SK-N-DZ (cell line): ENCODE measurements at places on chromosomes 13 and 19.

DNA sequence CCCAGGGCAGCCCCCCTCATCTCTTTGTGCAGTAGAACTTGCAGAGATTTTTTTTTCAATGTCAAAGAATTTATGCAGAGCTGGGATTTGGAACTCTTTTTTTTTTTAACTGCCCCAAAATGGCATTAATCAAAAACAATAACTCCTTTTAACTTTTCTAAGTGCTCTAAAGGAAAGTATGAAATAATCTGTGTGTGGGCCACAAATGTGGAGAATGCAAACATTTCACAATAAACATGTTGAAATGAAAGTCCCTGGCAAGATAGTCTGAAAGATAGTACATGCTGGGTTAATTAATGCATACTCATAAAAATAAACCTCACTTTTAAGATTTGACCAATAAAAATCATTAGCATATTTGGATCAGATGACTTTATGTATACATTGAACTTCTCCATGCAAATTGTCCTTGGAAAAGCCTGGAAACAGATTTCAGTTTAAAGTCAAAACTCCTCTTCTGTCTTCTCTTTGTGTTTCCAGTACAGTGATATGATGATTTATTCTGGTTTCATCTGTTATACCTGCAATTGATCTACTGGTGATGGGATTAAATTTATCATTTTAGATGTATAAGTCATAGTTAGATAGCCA lies 30.5 kb upstream of the ZNF536 start:
- DNase-seq = no peak

DNA sequence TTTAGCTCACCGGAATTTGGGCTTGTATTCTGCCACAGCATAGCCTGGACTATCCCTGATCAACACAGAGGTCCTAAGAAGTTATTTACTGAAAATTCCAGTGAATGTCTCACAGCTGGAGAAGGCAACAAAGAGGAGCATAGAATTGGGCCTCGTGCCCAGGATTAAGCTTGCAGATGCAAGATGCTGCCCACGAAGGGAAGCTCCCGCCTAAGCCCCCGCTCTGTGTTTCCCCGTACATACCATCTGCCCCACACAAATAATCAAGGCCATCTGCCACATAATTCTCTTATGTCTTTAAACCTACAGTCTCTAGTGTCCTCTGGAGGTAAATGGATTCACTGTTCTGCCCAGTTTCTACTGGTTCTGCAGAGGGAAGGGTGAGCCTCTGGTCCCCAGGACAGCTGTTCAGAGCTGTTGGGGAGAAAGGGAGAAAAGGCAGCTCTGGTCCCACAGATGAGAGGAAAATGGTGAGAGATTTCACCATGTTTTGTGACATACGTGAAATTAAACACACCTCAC lies 7.4 kb upstream of the TPP2 start:
- peak; percentile 35 for DNase-seq

- no peak for DNase-seq
These were observed 20.9 kb downstream of the CEBPA start for GRCh38 chr19:33281296-33281926.

- DNase-seq = peak; percentile 75
These were observed 1.0 kb downstream of the ZNF253 start for GRCh38 chr19:19866611-19867248.

DNA sequence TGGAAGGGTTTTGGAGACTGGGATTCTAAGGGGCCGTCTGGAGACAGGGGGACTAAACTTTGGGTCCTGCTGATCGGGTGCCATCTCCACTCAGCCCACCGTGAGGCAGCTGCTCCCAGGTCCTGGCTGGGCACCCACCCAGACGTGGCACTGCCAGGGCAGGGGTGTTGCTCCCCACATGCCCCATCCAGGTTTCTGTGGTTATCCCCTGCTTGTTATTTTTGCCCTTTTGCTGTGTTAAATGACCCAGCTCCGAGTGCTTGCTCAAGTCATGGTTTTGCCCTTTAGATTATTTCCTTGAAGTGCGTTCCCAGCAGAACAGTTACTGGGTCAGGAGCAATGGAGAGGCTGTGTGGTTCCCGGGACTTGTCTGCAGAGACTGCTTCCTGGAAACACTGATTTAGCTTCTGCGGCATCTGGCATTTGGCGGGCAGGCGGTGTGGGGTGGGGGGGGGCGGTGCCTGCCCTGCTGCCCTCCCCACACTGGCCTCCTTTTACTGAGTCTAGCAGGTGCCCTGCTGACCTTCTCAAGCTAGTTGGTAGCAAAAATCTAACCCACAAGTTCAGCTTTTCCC lies 1.9 kb downstream of the RAB11B start:
- no peak for DNase-seq

- DNase-seq = peak; percentile 86
These were observed at the start of gene REX1BD for GRCh38 chr19:18588611-18589379. Gene REX1BD (plus strand): TSS chr19:18588798. CDS start chr19:18588802, 4 bp downstream.

- no peak for DNase-seq
These were observed 260.6 kb downstream of the ATP8A2 start for GRCh38 chr13:25632166-25632888.

DNA sequence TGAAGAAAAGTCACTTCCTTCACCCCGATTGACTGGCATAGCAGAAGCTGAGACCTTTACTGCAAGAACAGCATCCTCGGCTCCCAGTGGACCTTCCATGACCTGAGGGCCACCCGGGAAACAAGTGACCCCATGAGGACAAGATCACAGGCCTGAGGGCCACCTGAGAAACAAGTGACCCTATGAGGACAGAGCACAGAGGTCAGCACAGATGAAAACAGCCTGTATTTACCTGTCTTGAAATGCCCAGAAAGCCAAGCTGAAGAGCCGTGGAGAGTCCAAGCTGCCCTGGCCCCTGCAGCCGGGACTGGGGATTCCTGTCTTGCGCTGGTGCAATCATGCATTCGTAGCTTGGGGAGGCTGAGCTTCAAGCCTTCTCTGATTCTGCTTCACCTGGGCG lies 114.2 kb upstream of the SPACA7 start:
- DNase-seq = no peak

DNA sequence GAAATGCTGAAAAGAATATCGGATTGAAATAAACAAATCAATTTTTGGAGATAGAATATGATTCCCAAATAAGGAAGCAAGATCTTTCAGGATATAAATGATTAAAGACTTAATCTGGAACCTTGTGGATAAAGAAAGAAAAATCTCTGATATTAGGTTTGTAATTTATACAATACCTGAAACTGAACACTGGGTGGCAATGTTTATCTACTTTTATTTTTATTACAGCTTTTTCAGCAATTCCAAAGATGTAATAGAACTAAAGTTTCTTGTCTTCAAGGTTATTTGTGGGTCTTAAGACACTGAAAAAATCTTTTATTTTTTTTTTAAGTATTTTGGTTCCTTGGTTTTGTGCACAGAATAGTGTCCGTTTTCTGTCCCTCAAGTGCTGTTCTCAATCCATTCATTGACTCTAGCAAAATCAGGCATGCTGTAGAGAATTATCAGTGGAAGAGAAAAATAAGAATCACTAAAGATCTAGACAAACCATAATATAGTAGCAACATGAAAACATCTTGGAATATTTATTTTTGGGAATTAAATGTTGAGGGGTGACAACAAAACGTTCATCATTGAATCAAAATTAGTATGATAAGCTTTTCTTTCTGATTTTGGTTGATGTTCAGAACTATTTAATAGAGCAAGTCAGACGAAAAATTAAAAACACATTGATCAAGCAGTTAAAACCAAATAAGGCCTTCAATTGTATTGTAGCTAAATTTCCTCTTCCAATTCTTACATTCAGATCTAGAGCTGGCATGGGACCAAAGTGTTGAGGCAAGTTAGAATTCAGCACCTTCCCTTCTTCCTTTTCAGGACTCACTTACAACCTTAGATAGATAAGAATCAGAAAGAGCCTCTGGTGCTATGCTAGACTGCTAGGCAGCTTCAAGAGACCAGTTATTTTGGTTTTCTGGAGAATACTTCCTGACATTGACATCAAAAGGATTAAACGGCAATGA lies 704.4 kb upstream of the PCDH20 start:
- DNase-seq = peak; percentile 36

GRCh38 chr19:50492303-50493052 lies 15.8 kb upstream of the GARIN5A start:
- no peak for DNase-seq

DNA sequence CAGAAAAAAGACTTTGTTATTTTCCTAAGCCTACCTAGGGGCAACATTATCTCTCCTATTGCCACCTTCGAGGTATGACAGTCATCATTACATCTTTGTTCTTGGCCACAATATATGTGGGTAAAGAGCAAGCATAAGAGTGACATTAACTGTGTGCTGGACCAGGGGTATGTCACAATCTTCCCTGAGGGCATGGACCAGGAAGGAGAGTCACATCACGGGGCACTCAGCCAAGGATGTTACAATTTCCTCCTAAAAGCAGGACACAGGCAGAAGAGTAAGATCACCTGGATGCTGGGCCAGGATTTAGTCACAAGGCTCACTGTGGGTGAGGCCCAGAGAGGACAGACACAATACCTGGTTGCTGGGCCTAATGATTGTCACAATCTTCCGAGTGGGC lies 53.0 kb upstream of the ZNF728 start:
- no peak for DNase-seq

DNA sequence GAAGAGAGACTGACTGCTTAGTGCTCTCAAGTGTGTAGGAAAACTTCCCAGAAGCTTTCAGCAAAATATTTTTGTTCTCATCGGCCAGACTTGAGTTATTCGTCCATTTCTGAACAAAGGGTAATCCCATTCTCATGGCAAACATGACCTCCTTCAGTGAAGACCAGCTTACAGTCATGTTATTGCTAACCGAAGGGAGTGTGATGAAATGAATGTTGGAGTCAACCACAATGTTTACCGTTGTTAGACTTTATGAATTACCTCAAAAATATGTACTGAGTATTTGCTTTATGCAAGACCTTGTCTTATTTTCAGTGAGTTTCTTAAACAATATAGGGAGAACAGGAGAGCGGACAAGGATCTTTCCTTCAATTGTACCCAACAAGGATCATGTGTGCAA lies 228.6 kb downstream of the LMO7 start:
- DNase-seq = no peak

- no peak for DNase-seq
These were observed 927.4 kb downstream of the EFNB2 start for GRCh38 chr13:105608104-105608503.

DNA sequence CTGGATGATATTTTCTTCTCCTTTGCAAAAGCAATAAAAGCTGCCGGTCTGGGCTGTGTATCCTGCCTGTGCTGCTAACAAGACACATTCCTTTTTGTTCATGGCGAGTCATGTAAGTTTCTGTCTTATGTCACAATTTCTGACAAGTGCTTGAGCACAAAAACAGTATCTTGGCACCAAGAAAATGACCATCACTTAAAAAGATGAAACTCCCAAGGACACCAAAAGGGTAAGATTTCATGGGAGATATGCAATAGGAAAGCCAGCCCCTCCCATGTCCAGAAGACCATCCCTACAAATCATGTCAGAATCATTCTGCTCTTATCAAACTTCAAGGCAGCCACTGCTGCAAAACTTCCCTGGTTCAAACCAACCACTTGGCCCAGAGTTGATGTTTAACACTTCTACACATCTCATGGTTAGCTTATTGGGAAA lies 375.4 kb upstream of the ZNF507 start:
- peak; percentile 13 for DNase-seq

- no peak for DNase-seq
These were observed 17.1 kb downstream of the CLN5 start for GRCh38 chr13:77009011-77009410.

DNA sequence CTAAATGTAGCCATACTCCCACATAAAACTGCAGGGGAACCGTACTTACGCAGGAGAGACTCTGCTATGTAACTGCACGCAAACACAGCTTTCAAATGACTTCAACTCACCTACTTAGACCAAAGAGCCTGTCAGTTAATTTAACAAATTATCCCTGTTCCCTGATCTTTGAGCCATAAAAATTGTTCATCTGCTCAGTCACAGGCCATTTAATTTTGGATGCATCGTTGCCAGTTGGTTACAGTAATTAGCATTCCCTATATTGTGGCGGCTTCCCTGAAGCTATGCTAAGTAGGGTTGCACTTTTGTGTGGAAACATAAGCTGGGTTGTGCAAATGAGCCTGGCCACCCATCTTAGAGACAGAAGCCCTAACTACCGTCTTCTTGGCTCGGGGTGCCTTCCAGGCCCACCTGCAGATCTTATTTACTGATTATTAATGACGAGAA lies 21.2 kb upstream of the OBI1 start:
- no peak for DNase-seq

GRCh38 chr13:112892426-112893206 lies 76.4 kb upstream of the MCF2L start:
- no peak for DNase-seq

DNA sequence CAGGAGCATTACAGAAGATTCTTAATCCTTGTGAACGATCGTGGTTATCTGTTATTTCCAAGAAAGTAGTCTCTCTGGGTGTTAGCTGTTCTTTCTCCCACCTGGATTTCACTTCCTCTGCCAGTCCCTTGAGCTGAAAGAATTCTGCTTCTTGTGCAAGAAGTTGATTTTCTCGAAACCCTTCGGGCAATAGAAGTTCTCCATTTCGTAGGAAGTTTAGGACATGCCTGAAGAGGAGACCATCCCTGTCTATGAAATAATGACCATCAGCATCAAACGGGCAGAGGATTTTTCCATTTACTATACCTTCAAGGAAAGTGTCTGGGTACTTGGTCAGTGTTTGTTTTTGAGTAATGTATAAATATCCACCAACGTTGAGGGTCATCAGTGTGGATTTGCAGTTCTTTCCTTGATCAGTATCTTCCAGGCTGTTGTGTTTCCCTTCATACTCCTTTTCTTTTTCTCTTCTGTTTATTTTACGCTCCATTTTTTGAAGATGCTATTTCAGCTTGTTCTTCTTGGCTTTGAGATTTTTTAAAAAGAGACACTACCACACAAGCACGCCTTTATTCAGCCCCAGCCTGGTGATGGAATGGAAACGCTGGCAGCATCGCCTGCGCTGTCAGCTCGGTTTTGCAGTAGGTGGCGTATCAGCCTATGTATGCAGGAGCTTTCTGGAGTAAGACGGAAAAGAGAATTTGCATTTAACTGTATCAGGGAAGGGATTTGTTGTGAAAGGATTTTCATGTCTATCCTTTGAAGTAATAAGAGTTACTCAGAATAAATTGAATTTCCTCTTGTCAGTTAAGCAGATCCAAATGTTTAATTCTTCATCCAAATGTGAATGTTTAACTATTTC lies 6.5 kb downstream of the KCTD4 start:
- DNase-seq = no peak

GRCh38 chr13:41384749-41385503 lies 72.4 kb upstream of the RGCC start:
- DNase-seq = no peak

GRCh38 chr13:101303521-101303920 lies 112.8 kb downstream of the NALCN start:
- DNase-seq = peak; percentile 34

DNA sequence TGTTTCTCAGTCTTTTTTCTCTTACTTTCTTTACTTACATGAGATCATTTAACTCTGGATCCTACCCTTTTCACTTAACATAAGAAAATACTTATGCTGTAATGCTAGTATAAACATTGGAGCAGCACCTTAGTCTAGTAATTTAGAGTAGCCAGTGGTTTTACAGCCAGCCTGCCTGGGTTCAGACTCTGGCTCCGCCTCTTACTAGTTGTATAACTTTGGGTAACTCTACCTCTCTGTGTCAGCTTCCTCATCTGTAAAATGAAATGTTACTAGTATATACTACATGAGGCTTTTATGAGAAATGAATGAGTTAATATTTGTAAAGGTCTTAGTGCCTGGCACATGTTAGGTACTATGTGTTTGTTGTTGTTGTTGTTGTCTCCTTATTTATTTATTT lies 5.6 kb downstream of the CDADC1 start:
- DNase-seq = no peak

- DNase-seq = no peak
These were observed 1.2 kb downstream of the FRY start for GRCh38 chr13:32032759-32033158.
